Stimulated activated naive CD8-positive, alpha-beta T cell treated with anti-CD3 and anti-CD28 coated beads, Interleukin-15, Interleukin-2, amounts not matched to agents 100 U/mL and 50 U/mL, for 24 hours (primary cell): ENCODE measurements at places on chromosomes 5 and 9.

DNA sequence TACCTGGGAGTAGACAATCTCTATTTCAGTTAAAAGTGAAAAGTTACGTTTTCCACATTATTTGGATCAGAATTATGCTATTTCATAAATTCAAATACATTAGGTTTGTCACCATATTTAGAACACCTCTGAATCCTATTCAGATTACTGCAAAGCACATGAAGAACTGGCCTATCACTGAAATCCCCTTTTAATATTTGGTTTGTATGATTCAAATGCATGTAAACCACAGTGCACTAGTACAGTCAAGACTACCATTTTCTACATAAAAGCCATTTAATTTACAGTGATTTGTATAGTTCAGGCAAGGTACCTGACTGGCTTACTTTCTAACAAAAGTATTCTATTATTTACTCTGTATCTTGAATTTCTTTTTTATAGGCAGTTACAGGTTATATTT, 212.5 kb downstream of the MEF2C start:
- no peak for DNase-seq

GRCh38 chr9:124363326-124364096, 51.7 kb downstream of the PSMB7 start:
- DNase-seq: no peak

- no peak for DNase-seq
Observed at GRCh38 chr9:4084435-4084818, 215.4 kb downstream of the GLIS3 start.

GRCh38 chr9:135254176-135255032, 166.9 kb downstream of the OLFM1 start:
- DNase-seq: no peak

DNA sequence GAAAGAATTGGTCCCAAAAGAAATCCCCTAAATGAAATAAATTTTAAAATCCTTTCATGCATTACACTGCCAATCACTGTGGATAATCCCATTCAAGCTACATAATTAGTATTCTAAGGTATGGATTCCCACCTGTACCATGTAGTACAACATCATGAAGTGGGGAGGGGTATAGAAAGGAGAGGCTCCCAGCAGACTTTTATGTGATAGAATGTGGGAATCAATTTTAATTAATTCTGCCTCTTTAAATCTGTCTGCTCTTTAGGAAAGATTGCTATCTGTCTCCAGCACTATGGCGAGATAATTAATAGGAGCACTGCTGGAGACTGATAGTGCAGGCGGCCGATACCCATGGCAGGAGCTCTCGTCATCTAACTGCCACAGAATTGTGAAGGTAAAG, 95.4 kb downstream of the CDH12 start:
- no peak for DNase-seq

DNA sequence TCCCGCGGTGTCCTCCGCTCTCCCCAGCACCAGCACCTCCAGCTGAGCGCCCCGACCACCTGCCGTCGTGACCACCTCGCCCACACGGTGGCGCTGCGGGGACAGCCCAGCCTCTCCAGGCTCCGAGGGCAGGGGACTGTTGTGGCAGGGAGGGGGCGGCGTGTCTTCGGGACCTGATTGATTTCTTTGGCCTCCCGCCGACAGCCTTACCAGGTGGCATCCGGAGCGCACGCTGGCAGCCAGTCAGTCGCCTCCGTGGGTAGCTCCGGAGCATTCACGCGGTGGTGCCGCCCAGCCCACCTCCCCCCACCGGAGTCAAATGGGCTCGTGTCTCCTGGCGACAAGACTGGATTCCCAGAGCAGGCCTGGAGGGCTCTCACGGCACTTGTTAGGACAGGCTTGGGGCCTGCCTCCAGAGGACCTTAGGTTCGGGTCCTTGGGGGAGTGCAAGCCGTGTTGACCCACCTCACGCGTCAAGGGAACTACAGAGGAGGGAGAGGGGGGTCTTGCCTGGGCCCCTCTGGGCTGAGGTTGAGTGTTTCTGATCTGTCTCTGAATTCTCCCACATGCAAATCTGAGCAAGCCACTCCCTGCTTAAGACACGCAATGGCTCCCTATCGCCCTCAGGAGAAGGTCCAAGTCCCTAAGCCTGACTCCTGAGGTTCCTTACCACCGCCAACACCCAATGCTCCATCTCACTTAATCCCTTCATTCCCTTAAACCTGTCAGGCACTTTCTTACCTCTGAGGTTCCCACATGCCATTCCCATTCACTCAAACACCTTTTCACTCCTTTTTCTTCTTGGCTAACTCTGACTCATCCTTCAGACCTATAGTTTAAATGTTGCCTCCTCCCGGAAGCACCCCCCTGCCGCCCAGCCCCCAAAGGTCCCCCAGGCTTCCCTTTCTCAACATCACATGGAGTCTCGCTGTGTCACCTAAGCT, 51.2 kb upstream of the GGTA1 start:
- peak; percentile 84 for DNase-seq
